ENCODE measurements at places on chromosomes 5 and 9.

DNA sequence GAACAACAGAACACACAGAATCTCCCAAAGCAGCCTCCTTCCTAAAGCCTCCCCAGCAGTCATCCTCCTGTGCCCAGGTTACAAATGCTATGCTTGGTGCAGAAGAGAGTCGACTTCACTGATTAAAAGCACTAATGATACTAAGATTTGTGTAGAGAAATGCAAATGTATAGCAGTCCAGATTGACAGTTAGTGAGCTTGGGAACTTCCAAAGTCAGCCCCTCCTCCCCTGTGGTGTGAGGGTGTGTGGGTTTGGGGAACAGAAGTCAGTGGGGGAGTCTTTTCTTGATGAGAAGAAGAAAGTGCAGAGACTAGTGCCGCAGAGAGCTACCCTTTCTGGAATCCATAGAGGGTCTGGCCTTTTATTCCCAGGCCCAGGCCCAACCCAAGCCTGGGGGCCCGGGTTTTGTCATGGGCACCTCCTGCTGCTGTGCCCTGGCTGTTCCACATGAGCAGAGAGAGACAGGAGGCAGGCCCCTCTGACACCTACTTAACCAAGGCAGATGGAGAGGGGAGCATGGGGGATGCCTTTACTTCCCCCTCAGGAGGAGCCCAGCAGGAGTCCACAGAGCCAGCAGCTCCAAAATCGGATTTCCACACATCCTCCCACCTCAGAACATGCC lies 173.3 kb downstream of the DENND1A start:
- no peak for DNase-seq

- peak; percentile 78 for DNase-seq
Measured at GRCh38 chr5:54673523-54674225, 156.1 kb downstream of the SNX18 start.

DNA sequence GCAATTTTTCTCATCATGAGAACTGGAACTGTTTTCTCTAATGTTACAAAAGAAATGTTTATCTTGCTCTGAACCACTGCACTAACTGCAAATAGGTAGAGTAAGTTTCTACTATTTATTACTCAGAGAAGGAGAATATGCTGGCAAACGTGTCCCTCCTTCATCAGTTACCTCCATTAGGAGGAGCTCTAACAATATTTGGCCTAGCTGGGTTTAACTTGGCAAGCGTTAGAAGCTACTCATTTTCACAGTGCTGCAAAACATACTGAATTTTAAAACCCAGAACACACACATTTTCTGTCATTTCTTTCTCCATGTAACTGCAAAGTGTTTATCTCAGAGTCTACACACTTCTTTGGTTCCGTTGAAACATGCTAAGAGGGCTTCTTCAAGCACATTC lies 101.0 kb upstream of the GABRG2 start:
- no peak for DNase-seq

DNA sequence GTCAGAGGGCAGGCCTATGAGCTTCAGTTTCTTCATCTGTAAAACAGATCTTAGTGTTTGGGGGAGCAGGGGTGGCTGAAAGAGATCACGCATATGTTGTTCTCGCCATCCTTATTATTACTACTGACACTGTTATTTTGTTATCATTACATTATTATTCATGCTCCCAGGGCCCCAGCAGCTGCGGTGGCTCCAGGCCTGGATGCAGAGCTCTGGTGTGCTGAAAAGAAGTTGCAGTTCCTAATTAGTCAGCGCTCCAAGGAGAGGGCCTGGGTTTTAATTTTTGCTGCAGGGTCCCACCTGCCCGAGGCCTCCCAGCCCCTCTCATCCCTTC lies 19.5 kb downstream of the CXXC5 start:
- DNase-seq, result no peak

DNA sequence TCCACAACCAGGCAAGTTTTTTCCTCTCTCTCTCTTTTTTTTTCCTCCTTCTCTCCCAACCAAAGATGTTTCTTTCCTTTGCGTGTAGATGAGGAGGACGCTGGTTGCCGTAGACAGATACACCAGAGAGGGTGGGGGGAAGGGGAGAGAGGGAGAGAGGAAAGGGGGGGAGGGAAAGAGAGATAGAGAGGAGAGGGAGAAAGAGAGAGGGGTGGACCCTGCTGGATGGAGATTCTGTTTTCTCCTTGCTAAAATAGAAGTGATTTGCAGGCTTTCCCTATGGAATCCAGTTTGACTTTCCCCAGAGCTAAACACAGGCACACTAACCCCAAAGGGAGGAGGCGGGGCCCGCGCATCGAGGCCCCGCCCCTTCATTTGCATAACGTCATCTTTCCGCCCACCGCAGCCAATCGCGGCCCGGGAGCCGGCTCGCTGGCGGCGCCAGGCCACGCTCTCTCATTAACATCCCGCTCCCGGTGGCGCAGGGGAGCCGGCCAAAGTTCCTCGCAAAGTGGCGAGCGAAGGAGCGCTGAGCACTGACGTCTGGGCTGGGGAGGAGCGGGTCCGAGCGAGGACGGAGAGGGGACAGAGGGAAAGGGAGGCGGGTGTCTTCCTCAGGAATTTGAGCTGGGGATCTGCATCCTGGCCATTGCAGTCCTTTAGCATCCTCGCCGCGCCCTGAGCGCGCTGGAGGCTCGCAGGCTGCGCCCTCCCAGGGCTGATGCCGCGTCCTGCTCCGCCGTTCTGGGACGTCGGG lies 487 bp upstream of the EBF1 start:
- DNase-seq, result peak; percentile 32

GRCh38 chr5:180070756-180071530 lies 616 bp downstream of the RNF130 start:
- peak; percentile 53 for DNase-seq

DNA sequence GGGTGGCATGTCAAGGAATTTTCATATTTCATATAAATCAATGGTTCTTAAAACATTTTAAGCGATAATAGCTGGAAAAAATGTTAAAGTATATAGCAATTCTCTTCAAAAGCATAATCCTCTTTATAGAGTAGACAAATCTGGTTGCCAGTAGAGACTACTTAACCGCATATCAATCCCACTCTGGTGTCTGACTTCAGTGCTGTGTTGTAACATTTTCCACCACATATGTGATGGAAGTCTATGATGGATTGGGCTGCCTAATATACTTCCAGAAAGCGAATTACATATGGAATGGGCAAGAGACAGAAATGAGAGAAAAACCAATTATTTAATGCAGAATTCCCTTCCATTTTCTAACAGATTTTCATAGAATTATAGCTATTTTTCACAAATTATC lies 54.3 kb downstream of the FBN2 start:
- DNase-seq, result no peak

DNA sequence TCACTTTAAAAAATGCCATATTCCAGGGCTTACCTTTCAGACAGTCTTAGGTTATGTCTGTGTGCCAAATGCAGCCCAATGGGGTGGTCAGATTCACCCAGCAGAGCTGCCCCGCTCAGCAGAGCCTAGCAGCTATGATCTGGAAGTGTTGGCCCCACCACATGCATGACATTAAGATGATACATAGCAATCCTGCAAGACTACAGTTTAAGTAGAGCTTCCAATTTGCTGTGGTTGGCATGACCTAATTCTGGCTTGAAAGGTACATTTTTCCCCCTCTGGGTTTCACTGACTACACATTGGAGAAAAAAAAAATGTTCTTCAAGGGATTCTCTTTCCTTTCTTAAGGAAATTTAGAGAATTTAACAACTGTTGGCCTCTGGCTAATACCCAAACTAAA lies 22.5 kb downstream of the MEF2C start:
- DNase-seq, result no peak

DNA sequence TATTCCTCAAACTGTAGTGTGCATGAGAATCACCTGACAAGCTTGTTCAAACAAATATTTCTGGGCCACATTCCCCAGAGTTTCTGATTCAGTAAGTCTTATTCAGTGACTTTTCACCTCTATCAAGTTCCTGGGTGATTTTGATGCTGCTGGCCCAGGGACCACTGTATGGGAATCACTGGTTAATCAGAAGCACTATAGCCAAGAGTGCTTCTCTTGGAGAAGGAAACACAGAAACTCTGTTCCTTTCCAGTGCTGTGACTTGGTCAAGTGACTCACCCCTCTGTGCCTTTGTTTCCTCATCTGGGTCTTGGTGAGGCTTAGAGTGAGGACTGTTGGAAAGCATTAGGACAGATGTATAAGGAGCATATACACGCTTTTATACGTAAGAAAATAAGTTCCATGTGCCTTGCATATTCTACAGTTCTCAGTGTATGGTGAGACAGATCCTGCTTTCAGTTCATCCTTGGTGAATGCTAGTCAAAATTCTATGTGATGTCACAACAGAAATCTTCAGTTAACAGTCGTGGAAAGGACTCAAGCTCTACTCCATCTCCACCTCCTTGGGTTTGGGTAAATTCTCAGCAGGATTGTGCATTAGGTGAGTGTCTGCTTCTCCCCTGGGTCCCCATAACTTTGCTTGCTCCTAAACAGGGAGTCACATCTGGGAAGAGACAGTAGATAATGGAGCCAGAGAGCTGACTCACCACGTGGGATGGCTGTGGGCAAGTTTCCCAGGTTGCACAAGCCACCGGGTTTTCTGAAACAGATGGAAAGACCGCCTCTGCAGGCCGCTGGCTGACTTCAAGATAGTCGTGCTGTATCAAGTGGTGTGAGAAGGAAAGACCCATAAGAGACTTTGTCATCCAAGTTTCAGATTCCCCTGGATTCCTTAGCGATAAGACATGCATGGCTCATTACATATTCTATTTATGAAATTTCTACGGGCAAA lies 117.0 kb downstream of the NXNL2 start:
- no peak for DNase-seq

- DNase-seq, result no peak
Measured at GRCh38 chr9:113599646-113600022, 136.1 kb downstream of the RGS3 start.

DNA sequence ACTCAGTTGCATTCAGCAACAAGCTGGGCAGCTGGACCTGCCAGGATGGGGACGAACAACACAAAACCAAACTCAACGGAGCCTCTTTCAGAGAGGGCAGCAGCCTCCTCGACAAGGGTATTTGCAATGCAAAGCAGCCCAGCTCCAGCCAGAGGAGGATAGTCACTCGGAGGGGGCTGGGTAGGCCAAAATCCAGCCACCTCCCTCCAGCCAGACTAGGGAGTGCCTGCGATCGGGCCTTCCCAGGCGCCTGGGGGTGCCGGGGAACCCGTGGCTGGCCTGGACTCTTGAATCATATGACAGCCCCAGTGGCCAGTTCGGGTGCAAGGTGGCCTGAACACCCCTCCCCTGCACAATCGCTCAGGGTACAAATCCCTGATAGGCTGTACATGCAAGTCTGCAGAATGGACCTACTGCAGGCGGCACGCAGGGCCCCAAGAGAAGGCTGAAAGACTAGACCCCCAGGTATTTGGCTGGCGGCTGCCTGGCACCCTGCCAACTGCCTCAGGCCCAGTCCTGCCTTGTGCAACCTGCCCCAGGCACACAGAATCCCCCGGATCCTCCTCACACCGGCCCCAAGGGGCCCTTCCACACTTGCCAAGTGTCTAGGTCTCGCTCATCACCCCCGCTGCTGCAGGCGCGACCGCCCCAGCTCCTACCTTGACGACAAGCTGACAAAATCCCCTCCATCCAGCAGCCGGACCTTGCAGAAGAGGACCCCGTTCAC lies 1.3 kb downstream of the EEIG1 start:
- DNase-seq, result no peak

DNA sequence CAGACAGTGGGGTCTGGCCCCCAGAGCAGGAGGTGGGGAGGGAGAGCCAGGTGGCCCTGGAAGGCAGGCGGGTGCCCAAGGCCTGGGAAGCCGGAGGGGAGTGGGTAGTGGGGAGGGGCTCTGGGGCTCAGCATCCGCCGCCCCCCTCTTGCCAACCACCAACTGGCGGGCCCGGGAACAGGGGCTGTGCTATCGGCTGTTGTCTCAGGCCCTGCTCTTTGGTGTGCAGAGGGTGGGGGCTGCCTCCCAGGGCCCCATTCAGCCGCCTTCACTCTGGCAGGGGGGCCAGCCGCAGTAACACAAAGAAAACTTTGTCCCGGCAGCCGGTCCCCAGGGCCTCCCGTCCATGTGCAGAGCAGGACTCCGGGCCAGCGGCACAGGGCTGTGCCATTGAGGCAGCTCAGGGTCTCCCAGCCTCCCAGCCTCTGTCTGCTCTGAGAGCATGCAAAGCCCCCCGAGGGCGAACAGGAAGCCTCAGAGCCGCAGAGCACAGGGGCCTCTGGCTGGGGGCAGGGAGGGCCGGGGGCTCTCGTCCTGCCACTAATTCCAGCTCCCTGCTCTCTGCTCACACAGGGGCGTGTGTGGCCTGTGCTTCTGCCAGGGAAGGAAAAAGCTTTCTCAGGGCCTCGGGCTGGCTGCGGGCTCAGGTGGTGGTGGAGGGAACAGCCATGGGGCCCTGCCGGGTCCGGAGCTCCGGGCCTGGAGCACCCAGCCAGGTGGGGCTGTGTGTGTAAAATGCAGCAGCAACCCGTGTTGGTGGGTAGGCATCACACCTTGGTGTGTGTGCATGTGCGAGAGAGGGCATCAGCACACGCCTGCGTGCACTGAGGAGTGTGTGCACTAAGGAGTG lies 54.2 kb upstream of the NOTCH1 start:
- no peak for DNase-seq

- no peak for DNase-seq
Measured at GRCh38 chr5:95029569-95030366, 255.1 kb downstream of the MCTP1 start.

DNA sequence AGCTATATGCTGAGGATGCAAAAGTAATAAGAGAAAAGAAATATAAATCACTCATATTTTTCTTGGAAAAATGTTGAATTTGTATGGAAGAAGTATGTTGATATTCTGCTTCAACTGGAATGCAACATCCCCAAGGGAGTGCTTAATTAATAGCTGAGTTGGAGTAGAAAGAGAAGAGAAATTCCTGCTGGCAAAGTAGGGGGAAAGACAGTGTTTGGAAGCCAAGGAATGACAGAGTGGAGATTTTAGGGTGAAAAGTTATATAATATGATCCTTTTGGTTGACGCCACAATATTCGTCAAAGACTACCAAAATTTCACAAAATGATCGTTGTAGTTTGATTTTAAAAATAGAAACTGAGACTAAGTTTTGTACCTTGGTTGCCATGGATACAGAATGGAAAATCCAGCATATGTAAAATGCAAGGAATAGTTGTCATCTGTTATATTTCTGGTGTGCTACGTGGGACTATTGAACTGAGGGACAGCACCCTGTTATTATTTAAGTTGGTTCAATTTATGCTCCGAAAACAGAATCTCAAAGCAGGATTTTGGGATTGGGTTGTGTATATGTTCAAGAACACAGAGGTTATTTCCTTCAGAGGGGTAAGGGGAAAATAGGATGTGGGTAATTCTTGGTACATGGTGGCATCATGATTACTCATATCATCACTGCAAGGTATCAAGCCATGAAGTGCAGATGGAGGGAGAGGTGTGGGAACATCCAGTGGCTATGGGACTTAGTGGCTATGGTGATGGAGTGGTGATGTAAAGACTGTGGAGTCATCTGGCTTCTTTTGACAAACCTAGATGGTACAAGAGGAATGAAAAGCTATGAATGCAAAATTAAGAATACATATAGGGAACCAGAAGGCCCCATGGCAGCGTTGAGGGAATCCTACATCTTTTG lies 61.0 kb downstream of the SUB1 start:
- no peak for DNase-seq

DNA sequence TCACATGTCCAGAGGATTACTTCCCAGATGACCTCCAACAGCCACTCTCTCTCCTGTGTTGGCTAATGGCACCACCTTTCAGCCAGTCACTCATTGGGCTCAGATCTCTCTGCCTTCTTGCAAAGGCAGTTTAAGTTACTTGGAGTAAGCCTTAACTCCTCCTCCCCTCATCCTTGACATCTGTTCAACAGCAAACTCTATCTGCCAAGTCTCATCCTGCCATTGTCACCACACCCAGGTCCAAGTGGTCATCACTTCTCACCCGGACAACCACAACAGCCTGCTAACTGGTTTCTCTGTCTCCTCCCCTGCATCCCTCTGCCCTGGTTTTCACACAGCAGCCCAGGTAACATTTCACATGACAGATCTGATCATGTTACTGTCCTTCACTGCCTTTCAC lies 58.5 kb downstream of the DCP2 start:
- DNase-seq, result no peak

Data from bone marrow (tissue), 2 donors.